NCI-H2081 treated with DMSO at 0.1 percent for 48 hours (cell line): ENCODE measurements at places on chromosomes 3 and 15.

DNA sequence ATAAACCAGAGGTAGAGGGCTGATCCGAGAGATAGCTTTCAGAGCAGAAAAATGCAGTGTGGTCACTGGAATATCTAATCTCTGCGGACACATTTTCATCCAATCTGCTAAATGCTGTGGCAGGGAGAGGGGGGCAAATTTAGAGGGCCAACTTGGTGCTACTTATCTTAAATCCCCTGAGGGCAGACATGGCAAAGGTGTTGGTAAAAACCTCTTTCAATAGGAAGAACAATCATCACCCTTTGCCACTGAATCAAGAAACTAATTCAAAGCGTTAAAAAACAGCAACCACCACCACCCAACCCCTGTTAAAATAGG, 152.9 kb downstream of the MECOM start:
- no peak for DNase-seq

DNA sequence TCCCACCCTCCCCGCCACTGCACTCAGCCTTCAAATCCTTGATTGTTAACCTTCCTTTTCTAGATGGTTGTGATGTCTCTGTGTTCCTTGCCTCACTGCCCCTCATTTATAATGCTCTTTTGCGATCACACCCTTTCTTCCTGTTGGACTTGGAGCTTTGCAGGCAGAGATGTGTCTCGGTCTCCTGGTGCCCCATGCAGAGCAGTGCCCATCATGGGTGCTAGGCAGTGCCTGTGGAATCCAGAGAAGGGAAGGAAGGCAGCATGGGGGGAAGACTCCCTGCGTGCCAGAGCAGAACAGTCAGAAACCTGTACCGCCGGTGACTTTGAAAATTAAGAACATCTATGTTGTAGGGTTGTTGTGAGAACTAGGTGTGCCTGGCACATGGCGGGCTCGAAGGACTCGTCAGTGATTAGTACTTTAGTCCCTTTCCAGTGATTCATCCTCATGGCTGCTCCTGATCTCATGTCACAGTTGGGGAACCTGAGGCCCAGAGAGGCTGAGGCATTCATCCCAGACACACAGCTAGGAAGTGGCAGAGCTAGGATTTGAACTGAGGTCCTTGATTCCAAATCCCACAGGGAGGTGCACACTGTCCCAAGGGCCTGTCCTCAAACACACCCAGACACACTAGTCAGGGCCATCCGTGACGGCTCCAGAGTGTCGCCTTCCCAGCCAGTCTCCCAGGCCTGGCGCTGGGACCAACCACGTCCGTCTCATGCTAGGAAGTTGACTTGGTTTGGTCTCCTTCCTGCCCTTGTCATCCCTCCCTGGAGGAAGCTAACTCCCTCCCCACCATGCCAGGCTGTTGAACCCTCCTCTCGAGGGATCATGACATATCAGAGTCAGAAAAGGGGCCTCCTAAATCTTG, 58.3 kb downstream of the SMAD6 start:
- no peak for DNase-seq

DNA sequence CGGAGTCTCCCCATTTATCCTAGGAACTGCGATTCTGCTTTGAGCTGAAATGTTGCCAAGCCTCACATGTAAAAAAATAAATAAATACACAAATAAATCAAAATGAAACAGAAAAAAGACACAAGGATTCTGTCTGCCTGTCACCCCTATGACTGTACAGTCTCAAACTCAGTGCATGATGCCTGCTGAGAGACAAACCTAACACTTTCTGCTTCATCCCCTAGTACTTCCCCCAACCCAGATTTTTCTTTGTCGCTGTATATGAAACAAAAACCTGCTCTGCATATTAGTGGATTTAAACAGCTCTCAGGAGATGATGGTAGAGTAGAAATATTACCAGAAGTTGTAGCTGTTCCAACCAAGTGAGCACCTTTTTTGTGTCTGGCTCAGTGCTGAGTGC, 530.7 kb upstream of the CFAP20DC start:
- DNase-seq, result no peak

GRCh38 chr3:37785736-37786135, 75.9 kb upstream of the CTDSPL start:
- DNase-seq, result no peak

GRCh38 chr3:113441051-113441770, at the start of gene CFAP44:
CFAP44 (minus strand) TSS chr3:113441493; CDS start chr3:113433664, 7,829 bp downstream.
- DNase-seq, result no peak

DNA sequence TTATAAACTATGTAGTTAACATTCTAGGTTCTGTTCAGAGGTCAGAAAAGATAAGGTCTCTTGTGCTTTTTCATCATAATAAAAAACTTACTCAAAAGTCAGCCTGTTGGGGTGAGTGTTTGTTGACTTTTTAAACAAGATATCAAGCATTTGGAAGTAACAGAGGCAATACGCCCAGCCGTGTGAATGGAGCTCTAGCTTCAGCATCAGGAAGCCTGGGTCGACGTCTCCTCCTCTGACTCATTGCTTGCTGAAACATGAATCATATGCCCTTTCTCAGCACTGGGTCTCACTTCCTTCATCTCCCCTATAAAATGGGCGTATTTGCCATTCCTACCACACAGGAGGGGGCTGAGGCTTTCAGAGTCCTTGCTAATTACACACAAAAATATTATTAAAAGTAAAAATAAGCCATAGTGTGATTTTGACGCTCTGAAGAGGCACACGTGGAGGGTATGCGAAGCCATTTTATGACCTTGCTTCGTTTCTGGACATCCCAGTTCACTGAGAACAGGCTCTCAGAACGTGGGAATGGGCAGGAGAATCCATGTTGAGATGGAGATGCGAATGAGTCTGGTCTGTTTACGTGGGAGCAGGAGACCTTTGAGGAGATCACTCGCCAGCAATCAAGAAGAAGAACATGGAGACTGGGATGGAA, 220.8 kb upstream of the TPRG1 start:
- DNase-seq, result no peak

GRCh38 chr3:8863891-8864290, 94.5 kb upstream of the OXTR start:
- no peak for DNase-seq

DNA sequence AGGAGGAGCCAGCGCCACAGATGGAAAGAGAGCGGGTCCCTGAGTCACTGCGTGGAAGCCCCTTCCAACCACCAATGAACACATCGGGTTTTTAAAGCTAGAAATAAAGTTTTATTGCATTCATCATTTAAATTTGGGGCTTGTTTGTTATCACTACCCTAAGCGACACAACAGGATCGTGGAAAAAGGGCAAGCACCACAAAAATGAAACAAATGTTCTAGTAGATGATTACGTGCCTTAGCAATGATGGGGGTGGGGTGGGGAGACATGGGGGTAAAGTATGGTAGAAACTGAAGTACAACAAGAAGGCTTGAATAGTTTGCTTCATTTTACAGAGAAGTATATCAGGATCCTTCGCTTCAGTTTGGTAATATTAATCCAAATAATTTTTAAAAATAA, 221.6 kb upstream of the ATP10A start:
- no peak for DNase-seq

DNA sequence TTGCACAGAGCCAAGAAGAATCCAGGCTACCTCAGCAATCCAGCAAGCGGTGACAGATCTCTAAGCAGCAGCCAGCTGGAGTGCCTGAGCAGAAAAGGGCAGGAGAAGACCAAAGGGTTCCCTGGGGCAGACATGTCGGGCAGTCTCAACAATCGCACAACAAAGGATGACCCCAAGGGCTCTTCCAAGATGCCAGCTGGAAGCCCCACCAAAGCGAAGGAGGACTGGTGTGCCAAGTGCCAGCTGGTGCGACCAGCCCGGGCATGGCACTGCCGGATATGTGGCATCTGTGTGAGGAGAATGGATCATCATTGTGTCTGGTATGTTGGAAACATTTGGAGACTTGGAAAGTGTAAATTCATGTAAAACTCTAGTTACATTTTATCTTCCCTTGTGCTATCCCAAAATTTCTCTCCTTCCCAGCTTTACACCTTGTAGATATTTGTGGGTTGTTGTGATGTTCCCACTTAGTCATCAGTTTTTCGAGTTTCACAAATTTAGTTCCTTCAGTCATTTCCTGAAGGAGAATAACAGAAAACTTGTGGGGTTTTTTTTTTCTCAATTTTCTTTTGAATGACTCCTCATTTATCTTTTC, 6.4 kb downstream of the ZDHHC23 start:
- DNase-seq, result no peak

DNA sequence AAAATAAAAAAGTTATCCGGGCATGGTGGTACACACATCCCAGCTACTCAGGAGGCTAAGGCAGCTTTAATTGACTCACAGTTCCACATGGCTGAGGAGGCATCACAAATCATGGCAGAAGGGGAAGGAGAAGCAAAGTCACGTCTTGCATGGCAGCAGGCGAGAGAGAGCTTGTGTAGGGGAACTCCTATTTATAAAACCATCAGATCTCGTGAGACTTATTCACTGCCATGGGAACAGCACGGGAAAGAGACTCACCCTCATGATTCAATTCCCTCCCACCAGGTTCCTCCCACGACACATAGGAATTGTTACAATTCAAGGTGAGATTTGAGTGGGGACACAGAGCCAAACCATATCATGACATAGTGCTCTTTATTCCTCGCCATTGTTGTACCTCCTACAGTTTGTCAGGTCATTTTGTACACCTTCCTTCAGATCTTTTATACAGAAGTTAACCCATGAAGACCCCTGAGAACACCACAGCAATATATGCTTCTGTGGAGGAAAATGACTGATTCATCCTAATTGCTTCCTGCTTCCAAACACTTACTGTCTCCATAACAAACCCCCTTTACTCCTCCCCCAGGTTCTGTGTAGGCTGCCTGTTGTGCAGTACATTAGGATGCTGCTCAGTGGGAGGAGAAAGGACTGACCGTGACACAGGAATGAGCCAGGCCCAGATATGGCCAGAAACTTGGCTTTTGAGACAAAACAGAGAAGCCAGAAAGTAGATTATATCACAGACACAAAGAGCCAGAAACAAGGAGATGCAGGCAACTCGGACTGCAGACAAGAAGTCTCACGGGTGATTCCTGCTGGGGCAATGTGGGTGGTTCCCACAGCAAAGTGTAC, 67.9 kb upstream of the HEG1 start:
- no peak for DNase-seq

DNA sequence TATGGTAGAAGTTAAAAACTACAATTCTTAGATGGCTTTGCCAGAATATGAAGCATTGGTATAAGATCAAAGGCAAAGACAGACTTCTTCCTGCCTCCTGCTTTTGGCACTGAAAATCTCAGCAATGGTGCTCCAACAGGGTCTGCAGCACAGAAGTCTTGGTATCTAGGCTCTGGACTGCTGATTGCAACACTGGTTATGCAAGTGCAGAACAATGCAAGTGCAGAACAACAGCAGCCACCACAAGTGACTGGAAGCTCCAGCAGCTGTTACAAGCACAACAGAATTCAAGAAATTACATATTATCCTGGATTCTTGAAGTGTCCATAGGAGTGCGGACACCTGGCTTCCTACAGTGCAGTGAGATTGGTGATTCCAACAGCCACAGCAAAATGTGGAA, 33.7 kb downstream of the ZBTB20 start:
- no peak for DNase-seq

- no peak for DNase-seq
Observed at GRCh38 chr3:107987036-107987939, 103.5 kb downstream of the CD47 start.

DNA sequence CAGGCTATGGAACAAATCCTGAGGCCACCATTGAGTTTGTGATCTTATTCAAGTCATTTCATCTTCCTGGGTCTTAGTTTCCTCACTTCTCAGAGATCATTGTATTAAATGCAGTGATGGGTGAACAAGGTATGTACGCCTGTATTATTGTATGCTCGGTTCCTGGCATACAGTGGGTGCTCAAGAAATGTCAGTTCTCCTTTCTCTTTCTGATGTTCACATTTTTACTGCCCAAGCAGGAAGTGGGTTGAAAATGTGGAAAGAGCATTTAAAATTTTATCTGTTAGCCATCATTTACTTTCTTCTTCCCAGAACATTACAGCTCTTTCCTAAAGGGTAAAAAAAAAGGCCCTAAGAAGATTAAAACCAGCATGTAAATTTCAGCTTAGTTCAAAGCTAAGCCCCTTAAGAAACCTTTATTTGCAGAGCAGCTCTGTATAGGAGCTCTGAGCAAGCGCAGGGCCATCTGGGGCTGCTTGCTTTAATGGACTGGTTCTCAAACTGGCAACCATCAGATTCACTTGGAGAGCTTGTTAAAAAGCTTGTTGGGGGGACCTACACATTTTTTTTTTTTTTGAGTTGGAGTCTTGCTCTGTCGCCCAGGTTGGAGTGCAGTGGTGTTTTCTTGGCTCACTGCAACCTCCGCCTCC, 179.4 kb downstream of the CHST2 start:
- DNase-seq, result no peak

GRCh38 chr3:127217596-127218453, 24.9 kb downstream of the PRR23E start:
- DNase-seq, result no peak

DNA sequence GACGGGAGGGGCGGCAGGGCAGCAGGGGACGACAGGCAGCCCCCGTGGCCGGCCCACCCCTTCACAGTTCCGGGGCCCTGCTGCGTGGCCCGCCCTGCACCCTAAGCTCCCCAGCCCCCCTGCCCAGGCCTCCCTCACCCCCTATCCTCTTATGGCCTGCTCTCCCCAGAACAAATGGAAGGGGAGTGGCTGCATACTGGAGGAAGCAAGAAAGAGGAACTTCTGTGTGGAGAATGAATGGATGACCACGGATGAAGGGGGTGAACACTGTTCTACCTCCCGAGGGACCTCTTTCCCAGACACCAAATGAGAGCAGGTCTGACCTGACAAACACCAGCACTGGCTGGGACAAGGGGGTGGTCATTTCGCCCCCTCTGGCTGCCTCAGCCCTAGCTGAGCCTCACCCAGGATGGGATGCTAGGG, 25.0 kb downstream of the SEC61A1 start:
- DNase-seq, result no peak

DNA sequence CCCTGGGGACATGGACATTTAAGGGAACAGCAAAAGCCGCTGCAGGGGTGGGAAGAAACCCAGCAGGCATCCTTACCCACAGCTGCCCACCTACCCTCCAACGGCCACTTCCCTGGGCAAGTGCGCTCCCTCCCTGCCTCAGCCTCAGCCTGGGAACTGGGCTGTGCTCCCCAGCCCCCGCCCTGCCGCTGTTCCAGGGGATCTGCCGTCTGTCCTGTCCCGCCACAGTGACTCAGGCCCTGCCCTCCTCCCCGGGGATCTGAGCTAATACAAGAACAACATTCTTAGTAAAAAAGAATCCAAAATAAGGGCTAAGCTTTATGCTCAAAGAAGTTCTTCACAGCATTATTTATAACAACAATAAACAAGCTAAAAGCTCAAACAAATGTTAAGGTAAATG, 7.4 kb upstream of the IQSEC1 start:
- DNase-seq, result no peak
